Stimulated activated CD4-positive, alpha-beta T cell treated with anti-CD3 and anti-CD28 coated beads, Interleukin-15, amount 100 ng/mL, for 1 hour (primary cell): ENCODE measurements at places on chromosomes 11 and 22.

DNA sequence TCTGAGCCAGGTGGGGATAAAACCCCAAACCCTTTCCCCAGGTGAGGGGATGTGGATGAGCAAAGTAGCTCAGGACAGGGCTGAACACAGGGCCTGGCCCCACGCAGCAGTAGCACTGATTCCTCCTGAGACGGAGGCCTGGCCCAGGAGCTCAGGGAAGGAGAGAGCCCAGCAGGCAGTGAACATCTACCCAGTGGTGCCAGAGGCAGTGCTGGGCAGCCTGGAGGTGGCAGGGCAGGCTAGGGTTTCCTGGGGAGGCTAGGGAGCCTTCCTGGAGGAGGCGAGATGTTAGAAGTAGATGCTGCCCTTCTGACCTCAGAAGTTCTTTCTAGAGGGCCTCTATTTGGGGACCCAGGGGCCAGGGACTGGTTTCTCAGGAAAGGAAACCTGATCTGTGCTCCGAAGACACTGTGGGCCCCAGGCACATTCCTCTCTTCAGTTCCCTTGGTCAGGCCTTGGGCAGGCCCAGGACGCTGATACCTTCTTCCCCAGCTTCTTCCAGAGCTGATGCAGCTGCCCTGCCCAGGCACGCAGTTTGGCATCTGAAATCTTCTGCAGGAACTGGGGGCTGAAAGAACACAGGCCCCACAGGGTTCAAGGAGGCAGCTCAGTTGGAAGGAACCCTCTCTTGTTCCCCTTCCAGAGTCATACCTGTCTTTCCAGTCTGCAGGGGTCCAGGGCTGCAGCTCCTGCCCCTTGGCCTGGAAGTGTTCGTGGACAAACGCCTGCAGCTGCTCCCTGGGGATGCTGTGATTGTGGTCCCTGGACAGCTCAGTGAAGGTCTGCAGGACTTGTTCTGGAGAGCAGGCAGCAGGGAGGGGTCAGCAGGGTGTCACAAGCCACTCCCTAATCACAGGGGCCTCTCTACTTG is 16.8 kb downstream of the TREH start:
- DNase-seq = no peak

- no peak for DNase-seq
Measured at GRCh38 chr22:36010090-36010489, 18.5 kb downstream of the RBFOX2 start.

DNA sequence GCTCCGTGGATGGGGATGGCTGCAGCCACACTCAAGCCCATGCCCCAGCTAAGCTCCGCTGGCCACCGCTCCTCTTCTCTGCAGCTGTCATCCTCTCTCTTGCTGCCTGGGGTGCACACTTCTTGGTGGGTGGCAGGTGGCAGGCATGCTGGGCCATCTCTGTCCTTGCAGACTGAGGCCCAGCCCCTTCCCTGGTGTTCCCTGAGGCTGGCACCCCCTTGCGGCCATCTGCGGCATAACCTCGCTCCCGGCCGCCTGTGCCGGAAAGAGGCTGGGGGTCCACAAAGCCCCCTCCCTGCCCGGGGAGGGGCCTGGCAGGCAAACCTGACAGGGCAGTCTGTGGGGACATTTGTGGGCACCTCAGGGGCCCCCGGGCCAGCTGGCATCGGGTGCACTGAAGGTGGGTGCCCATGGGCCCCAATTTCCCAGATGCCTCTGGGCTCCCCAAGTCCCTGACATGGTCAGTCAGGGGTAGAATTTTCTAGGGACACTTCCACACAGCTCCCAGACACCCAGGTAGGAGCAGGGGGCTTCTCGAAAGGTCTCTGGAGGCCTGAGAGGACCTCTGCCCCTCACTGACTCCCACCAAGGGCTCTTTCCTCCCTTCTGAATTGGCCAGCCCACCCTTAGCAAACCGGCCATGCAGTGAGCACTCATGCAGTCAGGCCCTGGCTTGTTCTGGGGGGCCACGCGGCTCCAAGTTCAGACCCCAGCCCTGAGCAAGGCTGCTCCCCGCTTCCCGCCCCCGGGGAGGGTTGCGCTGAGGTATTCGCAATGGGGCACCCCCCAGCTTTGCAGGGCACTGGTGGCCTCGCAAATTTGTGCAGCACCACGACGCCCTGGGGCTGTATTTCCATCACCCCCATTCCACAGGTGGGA is 23.5 kb upstream of the TH start:
- peak; percentile 41 for DNase-seq

GRCh38 chr11:33490842-33491370 is 209.7 kb downstream of the C11orf91 start:
- DNase-seq = no peak

- DNase-seq = no peak
Measured at GRCh38 chr11:75539459-75540334, 14.0 kb upstream of the GDPD5 start.

DNA sequence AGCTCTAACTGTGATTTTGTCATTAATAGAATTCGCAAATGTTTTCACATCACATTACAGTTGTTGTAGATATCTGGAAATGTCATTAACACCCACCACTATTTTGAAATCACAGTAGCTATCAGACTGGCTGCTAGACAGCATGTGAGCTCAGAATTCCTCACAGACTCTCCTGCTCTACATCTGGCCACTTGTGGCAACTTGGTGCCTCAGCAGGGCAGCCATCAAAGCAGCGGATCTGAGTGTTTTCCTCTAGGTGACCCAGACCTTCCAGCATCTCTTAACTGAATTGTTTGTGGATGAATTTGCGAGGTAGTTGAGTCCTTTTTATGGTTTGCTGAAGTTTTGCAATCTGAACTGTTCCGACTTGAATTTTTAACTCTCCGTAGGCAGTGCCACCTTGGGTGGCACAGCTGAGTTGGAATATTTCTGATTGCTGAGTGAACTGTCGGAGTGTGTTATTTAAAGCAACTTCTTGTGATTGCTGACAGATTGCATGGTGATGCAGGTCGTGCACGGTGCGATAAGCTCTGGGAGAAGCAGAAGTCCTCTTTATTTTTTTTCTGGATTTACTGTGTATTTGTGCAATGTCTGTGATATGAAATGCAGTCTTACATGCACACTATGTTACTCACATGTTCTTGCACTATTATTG is 114.0 kb upstream of the PLET1 start:
- DNase-seq = no peak
